Bone marrow (tissue), 2 donors: ENCODE measurements at places on chromosomes 2 and 18.

DNA sequence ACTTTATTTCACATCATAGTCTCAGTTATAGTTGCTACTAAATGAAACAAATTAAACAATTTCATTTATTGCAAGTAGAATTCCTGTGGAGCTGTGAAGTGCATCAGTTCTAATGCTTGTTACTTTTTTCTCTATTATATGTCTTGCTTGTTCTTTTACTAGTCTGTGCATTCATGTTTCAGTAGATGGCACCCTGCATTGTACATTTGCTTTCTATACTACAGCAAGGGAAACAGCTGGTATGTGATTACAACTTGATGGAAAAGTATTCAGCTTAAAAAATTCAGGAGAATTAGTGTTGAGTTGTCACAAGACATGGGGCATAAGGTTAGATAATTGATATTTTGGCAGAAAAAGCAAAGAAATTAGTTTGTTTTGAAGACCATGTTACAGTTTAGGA is 72.3 kb downstream of the TANK start:
- no peak for DNase-seq

DNA sequence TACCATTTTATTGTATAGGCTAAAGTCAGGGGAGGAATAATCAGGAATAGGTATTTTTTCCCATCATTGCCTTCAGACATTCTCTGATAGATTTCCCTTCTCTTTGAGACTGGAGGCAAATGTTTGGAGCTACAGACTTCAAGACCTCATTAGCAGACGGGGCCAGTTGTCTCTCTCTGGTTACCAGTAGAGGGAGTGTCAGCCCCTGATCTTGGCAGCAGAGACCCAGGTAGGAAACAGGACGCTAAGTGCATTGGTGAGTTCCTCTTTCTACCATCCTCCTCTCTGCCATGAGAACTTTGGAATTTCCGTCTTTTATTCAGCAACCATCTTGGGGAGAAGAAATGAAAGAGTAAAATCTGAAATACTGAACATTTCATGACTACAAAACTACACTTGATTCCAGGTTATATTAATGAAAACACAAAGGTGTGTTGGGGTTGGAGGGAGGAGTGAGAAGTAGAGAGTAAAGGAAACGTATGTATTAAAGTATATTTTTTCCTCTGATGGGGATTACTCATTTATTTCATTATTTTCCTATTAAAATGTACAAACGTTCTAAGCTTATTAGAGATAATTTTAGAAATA is 186.2 kb upstream of the GCFC2 start:
- no peak for DNase-seq

DNA sequence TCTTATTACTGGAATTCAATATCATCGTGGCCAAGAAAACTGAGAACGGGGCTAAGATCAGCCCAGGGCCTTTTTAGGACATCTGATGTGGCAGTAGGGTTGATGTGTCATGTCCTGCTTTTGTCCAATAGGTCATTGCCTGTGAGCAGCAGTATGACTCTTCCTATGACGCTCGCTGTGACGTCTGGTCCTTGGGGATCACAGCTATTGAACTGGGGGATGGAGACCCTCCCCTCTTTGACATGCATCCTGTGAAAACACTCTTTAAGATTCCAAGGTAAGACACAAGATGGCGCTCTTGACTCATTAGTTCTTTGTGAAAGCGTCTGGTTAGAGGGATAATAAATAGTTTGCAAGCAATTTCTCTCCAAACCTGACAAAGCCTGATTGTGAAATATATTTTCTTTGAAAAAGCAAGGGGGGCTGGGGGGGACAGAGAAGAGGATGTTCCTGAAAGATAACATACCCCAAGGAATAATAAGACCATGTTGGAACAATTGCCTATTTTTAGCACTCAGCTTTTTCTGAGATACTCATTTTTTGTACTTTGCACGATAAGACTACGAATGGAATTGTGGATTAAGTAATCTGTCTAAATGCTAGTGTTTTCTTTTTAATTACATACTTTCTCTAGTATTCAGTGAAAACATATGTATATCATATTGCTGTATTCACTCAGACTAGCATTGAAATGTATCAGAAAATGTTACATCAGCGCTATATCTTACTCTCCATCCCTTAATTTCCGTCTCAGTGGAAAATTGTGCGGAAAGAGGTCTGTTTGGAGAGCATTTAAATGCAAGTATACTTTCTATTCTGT is 58.1 kb downstream of the MYO3B start:
- no peak for DNase-seq

DNA sequence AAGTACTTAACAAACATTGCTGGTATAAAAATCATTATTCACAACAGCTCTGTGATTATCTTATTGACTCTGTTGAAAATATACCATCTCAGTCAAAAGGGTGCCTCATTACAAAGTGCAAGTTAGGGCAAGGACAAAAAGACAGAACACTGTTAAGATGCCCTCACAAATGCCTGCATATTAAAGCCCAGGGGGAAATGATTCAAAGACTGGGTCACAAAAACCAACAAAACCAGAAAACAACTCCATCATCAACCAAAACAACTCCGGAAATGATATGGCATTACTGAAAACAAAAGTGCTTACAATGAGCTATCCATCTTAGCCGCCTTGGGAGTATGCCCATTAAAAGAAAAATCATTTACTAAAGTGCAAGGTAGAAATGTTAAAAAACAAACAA is 9.9 kb downstream of the PLA2R1 start:
- no peak for DNase-seq

GRCh38 chr2:226300196-226300886 is 499.3 kb downstream of the IRS1 start:
- DNase-seq: no peak

DNA sequence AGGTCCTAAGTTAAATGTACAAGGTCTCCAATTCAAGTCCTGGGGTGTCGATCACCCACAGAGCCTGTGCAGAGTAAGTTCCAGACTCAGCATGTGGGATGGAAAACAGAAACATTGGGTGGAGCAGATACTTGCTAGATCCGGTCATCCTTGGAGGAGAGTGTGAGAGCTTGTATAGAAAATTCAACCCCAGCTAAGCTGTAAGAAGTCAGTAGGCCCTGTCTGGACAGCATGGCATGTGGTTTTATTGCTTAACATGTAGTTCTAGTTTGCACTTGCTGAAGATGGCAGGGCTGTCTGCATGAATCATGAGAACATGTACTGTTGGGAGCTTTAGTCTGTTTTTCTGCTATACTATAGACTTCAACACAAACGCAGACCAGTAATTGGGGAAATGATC is 189.6 kb upstream of the RMP24 start:
- DNase-seq: no peak

GRCh38 chr2:21819454-21819853 is 695.7 kb downstream of the TDRD15 start:
- DNase-seq: no peak

DNA sequence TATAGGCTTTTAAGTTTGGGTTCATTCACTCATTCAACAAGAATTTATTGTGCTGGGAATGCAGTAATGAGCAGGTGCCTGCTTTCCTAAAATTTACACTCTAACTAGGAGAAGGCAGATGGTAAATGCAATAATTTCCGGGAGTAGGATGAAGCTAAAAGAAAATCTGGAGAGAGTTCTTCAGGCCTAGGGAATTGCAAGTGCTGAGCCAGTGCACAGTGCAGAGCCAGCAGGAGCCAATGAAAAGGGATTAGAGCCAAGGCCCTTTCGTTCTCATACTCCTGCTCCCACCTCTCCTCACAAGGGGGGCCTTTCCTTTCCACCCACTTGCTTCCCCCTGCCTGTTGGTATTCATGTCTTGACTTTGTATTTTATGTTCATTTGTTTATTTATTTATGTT is 55.1 kb downstream of the CFAP221 start:
- DNase-seq: no peak

DNA sequence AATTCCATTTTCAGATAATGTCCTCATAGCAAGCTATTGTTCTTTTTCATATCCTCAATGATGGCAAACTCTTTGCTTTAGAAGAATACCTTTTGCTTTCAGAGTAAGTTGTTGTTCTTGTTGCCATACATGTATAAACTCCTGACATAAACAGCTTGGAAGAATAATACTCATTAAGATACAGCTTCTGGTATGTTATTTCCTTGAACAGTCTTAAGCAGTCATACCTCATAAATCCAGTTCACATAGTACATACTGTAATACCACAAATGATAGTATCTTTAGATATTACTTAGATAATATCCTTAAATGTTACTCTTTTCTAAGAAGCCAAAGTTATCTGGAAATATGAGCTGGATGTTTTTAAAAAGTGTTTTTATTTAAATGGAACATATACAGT is 23.2 kb downstream of the METTL8 start:
- no peak for DNase-seq

DNA sequence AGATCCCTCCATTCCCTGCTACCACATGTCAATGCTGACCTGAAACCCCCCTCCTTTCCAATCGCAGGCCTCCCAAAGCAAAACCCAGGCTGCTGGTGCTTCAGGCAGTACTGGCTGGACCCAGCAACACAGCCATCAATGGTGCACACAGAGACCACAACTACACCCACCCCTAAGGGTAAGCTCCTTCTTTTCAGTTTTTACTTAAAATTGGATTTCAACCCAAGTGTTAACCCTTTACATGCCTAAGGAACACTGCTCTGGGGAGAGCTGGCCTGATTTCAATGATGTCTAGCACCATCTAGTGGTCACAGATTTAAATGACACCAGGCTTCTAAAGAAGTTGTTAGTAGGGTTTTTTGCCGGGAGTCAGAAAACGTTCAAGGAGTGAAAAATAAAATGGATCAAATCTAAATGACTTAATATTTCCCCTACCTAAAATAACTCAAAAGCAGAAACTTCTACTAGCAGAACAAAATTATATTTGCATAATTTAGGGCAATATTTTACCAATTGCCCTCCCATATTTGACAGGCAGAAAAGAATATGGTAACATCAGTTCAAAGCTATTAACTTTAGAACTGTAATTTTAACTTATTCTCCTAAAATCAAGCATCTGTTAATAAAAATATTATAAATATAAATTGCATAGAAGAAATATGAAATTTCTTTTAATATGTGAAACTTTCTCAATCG is 24.6 kb downstream of the FECH start:
- no peak for DNase-seq

GRCh38 chr2:219405451-219405850 is 12.7 kb upstream of the DES start:
- no peak for DNase-seq

- no peak for DNase-seq
Measured at GRCh38 chr2:25354116-25354515, 12.4 kb upstream of the DNMT3A start.

DNA sequence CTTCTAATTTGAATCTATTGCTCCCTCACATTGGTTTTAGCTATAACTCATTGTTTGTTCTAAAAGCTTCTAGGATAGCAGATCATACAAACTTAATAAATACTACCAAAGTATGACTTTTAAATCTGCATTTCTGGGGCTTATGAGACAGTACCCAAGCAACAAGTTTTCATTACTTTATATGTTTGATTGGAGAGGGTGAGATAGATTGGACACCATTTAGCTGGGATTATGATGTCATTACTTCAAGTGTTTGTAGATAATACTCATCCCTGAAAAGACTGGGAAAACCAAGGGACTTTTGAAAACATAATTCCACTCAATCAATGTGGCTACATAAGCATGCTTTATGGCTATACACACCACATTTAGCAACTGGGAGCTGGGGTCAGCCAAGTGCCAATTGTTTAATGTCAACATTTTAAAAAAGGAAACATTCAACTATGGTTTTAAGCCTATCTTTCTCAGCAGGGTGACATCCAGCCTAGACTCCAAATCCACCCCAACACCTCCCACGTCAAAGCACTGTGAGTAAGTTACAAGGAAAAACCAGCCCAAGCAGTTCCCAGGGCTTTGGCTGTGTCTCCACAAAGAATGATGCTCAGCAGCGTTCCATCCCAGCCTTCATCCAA is 119.9 kb downstream of the ETAA1 start:
- DNase-seq: no peak

GRCh38 chr2:112229348-112229747 is 25.5 kb downstream of the ZC3H8 start:
- DNase-seq: no peak

GRCh38 chr2:128584296-128584890 is 265.7 kb upstream of the HS6ST1 start:
- no peak for DNase-seq

DNA sequence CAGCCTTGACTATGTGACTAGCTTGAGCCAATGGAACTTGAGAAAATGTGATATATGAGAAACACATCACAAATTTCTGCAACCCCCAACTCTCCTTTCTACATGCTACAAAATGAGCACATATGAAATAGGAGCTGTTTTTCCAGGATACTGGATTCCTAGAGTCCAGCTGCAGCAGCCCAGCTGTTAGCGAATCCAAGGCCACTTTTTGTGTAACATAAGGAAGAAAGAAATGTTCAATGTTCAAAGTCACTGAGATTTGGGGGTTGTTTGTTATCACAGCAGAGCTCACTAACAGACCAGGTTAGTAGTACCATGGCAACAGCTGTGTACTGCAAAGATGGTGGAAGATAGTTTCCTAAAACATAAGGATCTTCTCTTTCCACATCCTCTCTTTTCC is 12.6 kb upstream of the COL6A3 start:
- no peak for DNase-seq

DNA sequence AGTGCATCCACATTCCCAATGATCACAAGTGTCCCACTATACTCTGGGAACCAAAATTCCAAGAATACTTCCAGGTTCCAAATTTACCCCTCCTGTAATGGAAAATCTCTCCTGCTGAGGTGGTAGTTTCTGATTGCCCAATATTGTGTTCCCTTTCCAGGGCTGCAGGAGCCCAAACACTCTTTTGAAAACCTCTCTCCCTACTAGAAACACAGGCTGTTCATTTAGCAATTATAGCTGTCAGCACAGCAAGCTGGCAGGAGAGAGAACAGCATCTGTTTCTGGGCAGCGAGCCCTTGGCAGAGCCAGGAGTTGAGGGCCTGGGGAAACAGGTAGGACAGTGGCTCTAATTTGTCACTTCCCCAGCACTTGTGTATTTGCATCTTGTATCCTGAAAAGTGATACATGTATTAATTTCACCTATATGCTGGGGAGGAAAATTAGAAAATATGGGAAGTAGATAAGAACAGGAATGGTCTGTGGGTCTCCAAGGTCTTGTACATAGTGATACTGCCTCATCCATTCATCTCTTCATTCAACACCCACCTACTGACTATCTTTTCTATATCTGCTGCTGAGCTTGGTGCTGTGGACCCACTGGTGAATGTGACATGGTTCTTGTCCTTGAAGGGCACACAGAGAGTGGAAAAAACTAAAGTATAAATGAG is 16.9 kb upstream of the PAIP2B start:
- DNase-seq: no peak

DNA sequence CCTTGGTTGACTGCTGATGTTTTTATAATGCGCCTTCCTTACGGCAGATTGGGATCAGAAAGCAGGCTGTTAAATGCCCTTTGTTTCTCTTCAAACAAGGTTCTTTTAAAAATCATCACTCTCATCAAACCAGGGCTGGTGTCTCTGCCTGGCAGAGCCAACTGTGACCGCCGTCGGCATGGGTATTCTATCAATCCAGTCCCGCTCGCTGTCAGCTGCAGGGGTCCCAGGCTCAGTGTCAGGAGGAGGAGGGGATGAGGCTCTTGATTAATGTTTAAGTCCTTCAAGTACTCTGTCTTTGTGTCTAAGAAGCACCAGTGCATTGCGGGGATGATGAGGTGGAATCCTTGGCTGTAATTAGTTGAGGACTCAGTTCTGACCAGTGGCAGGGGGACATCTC is 348.1 kb downstream of the RNF144A start:
- no peak for DNase-seq

GRCh38 chr18:26544451-26544850 is 3.9 kb downstream of the KCTD1 start:
- no peak for DNase-seq

- DNase-seq: no peak
Measured at GRCh38 chr18:11839556-11839955, 11.7 kb upstream of the CHMP1B start.

- DNase-seq: no peak
Measured at GRCh38 chr2:111210036-111210435, 89.3 kb downstream of the BCL2L11 start.

GRCh38 chr2:54103454-54104314 is 11.7 kb upstream of the ACYP2 start:
- DNase-seq: peak; percentile 58
